Activated T-helper 9 cell treated with anti-CD3 and anti-CD28 coated beads, Interleukin-2, amount 50 U/mL, for 16 hours (primary cell): ENCODE measurements at places on chromosomes 12 and 14.

GRCh38 chr12:47821346-47821706 is 1.6 kb upstream of the HDAC7 start:
- no peak for DNase-seq

GRCh38 chr12:10562306-10562933 is 51.0 kb downstream of the MAGOHB start:
- DNase-seq: no peak

- DNase-seq: no peak
Observed at GRCh38 chr12:107386569-107386968, 293.2 kb upstream of the CRY1 start.

DNA sequence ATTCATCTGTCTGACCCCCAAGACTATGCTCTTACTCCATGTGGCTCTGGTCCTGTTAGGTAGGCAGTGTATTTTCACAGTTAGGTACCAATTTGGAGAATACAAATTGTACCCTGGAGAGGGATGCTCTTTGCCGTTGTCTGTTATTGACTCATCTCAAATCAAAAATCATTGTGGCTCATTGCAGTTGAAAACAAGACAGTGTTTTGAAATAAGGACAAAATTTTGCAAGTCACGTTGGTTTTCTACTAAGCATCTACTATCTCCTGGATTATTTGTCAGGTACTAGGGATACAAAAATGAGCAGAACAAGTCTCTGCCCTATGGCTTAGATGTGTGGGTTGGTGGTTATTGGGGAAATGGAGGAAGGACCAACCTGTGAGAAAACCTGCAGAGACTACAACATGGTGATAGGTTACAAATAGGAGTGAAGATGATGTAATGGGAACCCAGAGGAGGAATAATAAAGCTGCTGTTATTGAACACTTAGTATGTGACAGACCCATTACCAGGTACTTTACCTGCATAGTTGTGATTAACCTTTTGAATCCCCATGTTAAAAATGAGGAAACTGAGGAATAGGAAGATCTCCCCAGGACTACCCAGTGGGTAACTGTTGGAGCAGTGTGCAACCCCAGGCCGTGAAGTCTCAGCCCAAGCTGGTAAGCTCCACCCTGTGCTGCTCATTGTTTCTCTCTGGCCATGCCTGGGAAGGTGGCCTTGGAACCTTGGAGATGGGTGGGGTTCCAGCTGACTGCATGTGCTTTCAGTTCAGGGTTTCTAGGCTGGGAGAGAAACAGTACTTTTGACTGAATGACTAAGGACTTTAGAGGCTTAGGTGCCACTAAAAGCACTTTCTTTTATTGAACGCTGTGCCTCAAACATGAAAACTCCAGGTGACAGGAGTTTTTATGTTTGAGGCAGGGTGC is 72.9 kb upstream of the SRSF5 start:
- no peak for DNase-seq

- DNase-seq: no peak
Observed at GRCh38 chr12:21710958-21711775, 53.5 kb upstream of the LDHB start.

GRCh38 chr12:124504273-124505000 is 63.0 kb downstream of the NCOR2 start:
- DNase-seq: no peak

DNA sequence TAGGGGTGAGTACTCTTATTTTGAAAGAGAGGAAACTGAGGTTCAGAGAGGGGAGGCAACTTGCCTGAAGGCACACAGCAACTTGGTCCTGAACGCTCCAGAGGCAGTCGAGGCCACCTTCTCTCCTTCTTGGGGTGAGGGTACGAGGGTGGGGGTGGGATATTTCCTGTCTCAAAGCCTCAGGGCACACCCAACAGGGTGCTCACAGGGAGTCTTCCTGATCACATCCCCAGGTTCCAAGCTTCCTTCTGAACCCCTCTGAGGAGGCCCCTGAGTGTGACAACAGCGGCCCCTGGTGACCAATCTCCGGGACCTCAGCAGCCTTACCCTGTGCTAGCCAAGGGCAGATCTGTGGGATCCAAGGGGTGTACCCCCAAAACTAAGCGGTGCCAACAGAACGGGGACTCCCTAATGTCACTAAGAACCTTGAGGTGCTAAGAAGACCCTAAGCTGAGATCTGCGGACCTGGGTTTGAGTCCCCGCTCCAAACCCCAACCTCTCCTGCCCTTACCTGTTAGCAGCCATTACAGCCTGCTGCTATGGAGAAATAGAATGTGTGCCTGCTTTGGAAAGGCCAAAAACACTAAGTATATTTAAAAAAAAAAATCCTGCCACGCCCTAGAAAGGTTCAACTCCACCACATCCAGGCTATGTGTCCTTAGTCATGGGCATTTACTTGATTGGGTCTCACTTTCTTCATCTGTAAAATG is 57.9 kb downstream of the TRPV4 start:
- DNase-seq: peak; percentile 49

DNA sequence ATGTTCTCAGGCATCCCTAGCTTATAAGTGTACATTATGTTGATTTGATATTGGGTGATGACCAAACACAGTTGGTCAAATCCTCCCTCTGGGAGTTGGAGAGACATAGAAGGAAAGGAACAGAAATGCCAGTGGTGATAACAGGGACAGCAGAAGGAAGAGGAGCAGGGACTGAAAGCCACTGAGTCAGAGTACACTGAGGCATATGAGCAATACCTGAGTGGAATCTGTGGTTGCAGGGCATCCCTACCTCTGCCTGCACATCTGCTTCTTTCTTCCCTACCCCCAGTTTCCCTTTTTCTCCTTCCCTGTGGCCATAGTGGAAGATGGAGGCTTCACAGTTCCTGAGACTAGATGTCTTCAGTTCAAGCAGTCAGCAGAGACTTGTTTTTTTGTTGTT is 44.9 kb downstream of the BICD1 start:
- no peak for DNase-seq

DNA sequence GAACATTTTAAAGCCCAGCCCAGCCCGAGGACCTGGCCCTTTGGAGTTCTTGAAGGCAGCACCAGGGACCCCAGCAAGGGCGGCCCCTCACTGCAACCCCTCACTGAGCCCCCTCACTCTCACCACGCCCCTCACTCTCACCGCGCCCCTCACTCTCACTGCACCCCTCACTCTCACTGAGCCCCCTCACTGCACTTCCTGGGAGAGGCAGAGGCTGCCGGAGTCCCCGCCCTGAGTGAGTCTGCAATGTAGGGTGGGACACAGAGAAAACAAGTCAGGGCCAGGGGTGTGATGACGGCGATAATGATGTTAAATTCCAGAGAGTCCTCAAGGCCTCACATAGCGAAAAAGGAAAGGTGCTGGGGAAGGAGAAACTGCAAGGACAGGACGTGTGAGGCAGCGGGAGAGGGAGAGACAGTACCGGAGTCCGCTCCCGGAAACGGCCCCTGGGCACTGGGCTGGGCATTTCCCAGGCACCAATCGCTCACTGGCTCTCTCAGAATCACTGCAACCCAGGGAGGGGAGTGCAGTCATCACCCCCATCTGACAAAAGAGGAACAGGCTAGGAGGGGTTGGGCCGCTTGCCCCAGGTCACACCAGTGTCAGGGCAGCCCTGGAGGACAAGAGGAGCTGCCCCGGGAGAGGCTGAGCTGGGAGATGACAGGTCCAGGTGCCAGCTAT is 24.9 kb downstream of the CCDC88C start:
- no peak for DNase-seq

- no peak for DNase-seq
Observed at GRCh38 chr12:16530268-16530850, 75.6 kb downstream of the LMO3 start.

DNA sequence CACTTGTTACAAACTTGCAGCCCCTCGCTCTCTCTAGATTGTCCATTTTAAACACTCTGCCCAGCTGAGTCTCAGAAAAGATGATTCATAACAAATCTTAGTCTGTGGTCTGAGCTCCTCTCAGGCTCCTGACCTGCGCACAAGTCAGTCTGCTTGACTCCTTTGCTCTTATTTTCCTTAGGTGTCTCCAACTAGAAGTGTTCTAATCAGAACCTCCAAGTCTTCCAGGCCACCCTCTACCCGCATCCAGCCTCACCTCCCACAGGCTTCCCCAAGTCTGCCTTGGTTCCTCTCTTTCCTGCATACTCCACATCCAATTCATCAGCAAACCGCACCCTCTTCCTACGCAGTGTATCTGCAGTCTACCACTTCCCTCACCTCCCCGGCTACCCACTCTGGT is 42.4 kb upstream of the BDKRB2 start:
- no peak for DNase-seq

DNA sequence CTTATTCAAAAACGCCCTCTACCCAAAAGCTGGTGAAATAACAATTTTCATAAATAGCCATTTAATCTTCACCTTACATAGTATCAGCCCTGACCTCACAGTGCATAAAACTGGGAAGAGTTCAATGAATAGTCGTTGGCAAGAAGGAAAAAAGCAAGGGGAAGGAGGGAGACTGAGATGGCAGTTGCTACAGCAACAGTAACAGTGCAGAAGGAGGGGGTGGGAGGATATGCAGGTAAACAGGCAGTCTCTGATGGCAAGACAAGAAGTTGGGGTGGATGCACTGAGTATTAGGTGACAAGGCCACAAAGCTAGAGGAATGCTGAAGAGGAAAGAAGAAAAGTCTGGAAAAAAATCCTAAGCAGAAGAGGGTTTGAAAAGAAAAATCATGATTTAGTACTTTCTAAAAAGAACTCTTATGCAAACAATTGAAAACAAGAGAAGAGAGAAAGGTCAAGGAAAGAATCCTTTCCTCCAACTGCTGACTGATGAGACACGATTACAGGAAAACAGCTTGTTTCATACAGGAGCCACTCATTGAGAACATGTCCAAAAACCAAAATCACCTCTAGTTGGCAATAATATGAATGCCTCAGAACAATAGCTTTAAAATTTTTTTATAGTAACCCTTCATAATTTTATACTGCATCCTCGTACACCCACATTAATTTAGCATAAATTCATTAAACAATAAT is 56.0 kb downstream of the DCAF5 start:
- DNase-seq: no peak

GRCh38 chr12:9710584-9711375 is 22.1 kb downstream of the CLECL1 start:
- DNase-seq: no peak

- DNase-seq: no peak
Observed at GRCh38 chr12:117026343-117026742, 72.9 kb downstream of the TESC start.

GRCh38 chr14:96739200-96739910 is 57.8 kb upstream of the VRK1 start:
- DNase-seq: no peak

- no peak for DNase-seq
Observed at GRCh38 chr12:123265851-123266678, 5.6 kb downstream of the CDK2AP1 start.

GRCh38 chr12:48946943-48947342 is 10.3 kb downstream of the ARF3 start:
- no peak for DNase-seq

DNA sequence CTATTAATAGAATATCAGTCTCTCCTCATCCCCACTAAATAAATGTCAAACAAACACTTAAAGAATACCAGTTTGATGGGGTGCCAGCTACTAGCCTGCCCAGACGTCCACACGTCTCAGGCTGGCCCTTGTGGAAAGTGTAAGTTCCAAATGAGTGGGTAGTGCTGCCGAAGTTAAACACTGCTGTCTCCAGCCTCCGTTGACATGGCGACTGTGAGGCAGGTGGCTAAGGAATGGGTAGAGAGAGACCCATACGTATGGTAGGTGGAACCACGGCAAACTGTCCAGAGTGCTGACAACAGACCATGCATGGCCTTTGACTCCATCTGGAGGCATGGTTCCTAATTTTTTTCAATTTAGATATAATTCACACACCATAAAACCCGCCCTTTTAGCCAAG is 37.9 kb downstream of the PITPNM2 start:
- DNase-seq: no peak

- no peak for DNase-seq
Observed at GRCh38 chr12:79255288-79255687, 390.7 kb downstream of the SYT1 start.

DNA sequence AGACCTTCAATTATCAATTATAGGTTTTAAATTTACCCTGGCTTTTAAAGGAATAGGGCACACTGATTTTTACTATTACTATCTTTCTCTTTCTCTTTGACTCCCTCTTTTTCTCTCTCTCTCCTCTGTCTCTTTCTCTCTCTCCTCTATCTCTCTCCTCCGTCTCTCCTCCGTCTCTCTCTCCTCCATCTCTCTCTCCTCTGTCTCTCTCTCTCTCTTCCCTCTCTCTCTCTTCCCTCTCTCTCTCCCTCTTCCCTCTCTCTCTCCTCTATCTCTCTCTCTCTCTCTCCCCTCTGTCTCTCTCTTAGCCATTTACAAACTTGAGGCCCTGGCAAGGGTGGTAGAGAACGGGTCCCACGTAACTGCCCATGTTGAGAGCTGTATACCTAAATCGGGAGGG is 62.3 kb downstream of the LRIG3 start:
- no peak for DNase-seq

DNA sequence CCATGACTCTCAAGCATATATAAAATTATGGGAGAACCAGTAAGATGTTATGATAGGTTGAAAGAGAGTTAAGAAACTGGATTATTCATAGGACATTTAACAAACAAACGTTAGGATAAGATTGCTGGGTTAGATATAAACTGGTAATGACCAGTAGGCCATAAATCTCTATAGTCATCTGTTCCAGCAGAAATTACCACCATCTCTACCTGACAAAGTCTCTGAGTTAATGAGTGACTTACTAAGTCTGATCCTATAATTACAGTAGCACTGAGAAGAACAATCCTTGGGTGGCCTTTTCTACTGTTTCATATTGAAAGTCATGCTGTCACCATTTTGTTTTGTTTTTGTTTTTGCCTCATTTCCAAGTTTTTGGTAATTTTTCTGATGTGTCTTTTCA is 136.9 kb upstream of the CNOT2 start:
- no peak for DNase-seq

GRCh38 chr14:22542360-22542759 is 46.7 kb downstream of the DAD1 start:
- DNase-seq: no peak

DNA sequence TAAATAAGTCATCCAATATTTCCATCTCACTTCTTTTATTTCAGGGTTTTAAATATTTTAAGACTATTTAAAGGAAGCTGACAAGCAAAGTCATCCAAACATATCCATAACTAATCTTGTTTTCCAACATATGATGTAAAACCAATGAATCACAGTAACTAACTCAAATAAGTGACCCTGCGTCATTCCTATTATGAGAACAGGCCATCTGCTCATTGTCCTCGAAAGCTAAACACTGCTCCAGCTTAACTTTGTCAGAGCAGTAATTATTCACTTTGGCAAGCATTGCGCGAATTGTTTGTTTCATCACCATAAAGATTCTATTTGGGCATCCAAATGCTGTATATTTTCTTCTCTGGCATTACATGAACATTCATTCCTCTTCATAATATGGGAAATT is 99.1 kb downstream of the CAPZA3 start:
- no peak for DNase-seq

DNA sequence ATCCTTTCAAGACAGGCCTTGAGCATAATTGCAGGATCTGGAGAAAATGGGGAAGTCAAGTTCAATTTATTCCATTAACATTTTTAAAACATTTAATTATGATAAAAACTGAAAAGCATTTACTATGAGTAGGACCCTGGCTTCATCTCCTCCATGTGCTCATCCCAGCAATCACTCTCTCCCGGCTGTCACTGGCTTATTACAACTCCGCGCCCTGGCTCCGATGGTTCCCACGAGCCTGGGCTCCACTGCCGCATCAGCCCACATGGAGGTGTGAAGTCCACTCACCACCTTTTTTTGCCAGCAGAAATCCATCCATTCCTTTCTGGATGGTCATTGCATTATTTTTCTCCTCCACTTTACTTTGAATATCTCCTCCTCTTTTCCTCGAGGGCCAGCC is 194.4 kb downstream of the EMP1 start:
- DNase-seq: no peak

- DNase-seq: no peak
Observed at GRCh38 chr14:37622231-37622923, 26.9 kb downstream of the TTC6 start.

GRCh38 chr12:66017736-66018135 is 112.8 kb downstream of the LLPH start:
- no peak for DNase-seq
